ENCODE measurements at places on chromosomes 3 and 15.

- DNase-seq = no peak
These were observed 155.7 kb downstream of the LIPC start for GRCh38 chr15:58587486-58587885.

- no peak for DNase-seq
These were observed 158.0 kb downstream of the FBLN2 start for GRCh38 chr3:13706886-13707285.

DNA sequence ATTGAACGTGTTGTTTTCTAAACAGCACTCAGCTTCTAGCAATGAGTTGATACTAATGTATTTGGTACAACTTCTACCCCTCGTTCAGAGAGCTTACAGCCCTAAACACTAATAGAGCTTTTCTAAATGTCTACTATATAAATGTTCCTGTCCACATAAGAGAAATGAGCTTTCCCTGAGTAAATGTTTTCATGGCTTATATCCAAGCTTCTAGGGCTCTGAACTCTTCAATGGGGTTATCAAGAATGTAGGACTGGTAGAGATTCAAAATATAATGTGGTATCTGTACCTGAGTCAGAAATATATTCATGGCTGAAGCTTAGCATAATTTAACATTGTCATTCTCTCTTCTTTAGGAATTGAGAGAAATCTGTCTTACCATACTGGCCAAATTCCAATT, 73.4 kb downstream of the SERPINI1 start:
- DNase-seq = no peak

- DNase-seq = no peak
These were observed 41.1 kb upstream of the GNB5 start for GRCh38 chr15:52232327-52232726.

- DNase-seq = no peak
These were observed 618 bp downstream of the PARL start for GRCh38 chr3:183884097-183884426.

GRCh38 chr3:183503746-183504145, 51.8 kb downstream of the KLHL6 start:
- no peak for DNase-seq

DNA sequence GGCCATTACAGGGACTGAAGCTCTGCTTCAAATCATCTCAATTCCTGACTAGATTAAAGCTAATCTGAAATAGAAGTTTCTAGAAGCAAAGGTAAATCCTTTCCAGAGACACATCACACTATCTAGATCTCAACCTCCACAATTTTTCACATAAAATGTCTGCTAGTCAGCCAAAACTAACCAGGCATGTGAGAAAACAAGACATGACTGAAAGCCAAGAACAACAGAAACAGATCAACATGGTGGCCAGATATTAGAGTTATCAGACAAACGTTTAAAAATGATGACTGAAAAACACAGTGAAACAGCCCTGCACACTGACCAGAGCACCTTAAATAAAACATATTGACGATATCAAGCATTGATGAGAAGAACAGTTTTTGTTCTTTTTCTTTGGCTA, 59.1 kb downstream of the SUMF1 start:
- no peak for DNase-seq

GRCh38 chr3:57983734-57984518, 24.3 kb upstream of the FLNB start:
- peak; percentile 49 for DNase-seq

DNA sequence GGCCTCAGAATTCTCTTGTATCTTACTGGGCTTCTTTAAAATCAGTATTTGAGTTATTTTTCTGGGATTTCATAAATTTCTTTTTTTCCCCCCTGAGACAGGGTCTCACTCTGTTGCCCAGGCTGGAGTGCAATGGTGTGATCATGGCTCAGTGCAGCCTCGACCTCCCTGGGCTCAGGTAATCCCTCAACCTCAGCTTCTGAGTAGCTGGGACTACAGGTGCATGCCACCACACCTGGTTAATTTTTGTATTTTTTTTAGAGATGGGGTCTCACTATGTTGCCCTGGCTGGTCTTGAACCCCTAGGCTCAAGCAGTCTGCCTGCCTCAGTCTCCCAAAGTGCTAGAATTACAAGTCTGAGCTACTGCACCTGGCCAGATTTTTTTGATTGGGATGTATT, 43.5 kb downstream of the NCK1 start:
- DNase-seq = no peak

DNA sequence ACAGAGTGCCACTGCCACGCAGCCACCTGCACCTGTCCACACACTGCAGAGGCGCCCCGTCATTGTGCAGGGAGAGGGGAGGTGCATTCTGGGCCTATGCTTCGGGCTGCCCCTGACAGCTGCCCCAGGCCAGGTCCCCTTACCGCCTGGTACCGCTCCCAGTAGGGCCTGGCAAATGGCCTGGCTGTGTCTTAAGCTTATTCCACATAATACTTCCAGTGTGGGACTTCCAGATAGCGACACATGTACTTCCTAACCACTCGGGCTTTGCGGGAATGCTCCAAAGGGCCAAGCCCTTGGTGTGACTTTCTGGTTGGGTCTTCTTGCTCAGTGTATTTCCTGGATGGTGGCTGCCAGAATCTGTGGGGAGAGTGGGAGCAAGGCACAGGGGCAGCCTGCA, 254.3 kb upstream of the CHRNA7 start:
- no peak for DNase-seq

- DNase-seq = no peak
These were observed 99.5 kb upstream of the KCNMB2 start for GRCh38 chr3:178436773-178437172.

DNA sequence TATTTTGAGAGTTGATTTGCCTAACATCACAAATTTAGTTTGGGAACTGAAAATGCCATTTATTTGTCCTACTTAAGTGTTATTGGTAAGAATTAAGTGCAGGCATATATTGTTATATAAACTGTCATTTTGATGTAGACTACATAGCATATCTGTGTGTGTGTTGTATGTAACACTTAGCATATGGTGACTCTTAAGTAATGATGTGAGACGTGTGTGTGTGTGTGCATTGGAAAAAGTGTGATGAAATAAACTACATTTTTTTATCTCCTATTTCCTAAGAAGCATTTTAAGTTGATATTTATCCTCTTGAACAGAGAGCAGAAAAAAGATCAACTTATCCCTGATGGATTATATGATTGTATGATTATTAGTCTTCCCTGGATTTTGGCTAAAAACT, 588.2 kb upstream of the SUCLG2 start:
- DNase-seq = no peak

- DNase-seq = no peak
These were observed 465 bp downstream of the RUVBL1 start for GRCh38 chr3:128123156-128123537.

DNA sequence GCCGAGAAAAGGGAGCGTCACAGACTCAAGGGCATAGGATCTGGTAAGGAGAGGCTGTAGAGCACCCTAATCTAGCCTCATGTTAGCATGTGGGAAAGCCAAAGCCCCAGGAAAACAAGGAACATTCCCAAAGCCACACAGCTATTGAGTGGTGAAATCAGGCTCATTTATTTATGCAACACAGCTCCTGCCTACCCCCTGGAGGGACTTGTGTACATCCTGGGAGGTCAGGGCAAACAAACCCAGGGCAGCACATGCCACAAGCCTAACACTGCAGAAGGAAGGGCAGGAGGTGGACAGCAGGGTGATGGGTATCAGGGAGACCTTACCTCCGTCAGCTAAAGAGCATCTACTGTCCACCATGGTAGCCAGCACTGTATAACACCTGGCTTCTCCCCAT, 283.5 kb downstream of the RPLP1 start:
- DNase-seq = no peak

DNA sequence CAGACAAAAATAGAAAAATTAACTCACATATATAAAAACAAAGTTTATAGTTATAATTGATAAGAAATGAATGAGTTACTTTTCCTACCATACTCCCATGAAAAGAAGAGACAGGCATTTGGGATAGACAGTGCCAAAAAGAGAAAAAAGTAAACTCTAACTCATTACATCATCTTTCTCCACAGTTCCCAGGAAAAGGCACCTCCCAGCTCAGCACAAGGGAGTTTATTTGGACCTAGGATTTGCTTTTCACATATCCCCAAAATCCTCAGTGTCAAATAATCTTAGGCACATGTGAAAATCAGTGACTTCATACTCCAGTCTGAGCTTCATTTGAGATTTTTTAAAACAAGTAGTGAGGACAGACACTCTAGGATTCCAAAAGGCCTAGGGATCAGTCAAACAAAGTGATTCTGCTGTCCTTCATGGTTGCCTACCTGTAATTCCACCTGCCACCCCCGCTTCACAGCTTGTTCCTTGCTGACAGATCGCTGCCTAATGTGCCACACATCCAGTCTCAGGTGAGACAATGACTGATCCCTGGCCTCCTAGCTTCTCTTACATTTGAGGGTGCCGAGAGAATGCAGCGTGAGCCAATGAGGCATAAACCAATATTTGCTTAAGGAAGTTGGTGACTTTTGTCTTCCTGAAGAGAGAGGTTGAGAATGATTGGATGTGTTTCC, 573.7 kb downstream of the TBL1XR1 start:
- DNase-seq = no peak

GRCh38 chr15:55549305-55549704, 38.8 kb downstream of the PYGO1 start:
- no peak for DNase-seq

DNA sequence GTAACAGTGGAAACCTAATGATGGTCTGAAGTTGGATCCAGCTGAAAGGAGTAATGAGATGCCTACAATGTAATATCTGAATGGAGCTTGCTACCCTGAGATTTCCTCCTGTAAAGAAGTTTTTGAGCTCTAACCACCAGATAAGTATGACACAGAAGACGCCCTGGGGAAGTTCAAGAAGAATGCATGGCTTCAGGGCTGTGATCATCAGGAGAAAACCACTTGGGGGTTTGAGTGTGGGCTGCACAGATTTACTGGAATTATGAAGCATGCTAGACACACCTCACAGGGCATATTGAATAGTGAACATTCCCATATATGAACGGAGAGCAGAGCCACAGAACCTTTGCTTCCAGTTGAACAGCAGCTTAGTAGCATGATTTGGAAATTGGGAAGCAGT, 10.6 kb upstream of the CCDC80 start:
- DNase-seq = no peak

DNA sequence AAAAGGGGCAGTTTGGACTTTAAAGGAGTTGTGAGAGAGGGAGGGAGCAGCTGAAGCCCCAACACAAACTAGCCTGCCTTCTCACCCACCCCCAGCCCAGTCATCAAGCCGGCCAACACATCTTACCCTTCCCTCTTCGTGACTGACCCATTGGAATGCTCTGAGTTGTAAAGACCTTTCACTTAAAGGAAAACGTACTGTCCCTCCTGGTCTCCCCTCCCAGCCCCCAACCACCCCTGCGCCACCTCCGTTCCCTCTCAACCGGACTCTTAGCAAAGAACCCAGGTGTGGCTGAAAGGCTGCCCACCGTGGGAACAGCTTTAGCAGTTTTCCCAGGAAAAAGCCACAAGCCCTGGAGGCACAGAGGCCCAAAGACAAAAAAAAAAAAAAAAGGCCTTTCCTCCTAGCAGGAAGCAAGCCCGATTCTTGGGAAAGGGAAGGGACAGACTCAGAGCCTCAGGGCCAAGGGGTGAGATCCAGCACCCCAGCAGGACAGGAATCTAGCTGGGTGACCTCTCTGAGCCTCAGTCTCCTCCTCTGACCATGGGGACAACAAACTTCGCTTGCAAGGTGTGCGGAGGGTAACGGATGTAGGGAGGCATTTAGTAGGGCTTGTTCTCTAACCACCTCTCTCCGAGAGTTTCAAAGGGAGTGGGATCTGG, 2.4 kb downstream of the CYP11A1 start:
- no peak for DNase-seq

GRCh38 chr3:190686011-190686410, 172.1 kb downstream of the IL1RAP start:
- no peak for DNase-seq

GRCh38 chr15:59531066-59531675, 80.4 kb upstream of the GCNT3 start:
- no peak for DNase-seq

- DNase-seq = no peak
These were observed 2.8 kb downstream of the SEC62 start for GRCh38 chr3:169969174-169970095.

GRCh38 chr3:150146991-150147761, 176.5 kb upstream of the PFN2 start:
- no peak for DNase-seq

DNA sequence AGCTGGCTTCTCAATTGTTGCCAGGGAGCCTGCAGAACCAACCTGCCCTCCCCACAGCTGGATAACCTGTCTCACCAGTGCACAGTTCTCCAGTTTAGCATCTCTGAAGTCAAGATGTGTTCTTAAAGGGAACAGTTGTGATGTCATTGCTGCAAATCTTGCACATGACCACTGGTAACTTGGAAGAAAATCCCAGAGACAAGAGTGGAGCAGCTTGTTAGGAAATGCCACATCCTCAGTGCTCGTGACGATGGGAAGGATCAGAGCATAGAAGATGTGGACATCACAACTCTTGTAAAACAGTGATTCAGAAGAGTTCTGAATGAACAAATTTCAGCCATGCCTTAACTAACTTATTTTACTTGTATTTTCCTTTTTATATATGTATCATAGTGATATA, 36.1 kb upstream of the LIMD1 start:
- DNase-seq = no peak

- DNase-seq = no peak
These were observed 228.7 kb downstream of the SLCO3A1 start for GRCh38 chr15:92082006-92082843.

DNA sequence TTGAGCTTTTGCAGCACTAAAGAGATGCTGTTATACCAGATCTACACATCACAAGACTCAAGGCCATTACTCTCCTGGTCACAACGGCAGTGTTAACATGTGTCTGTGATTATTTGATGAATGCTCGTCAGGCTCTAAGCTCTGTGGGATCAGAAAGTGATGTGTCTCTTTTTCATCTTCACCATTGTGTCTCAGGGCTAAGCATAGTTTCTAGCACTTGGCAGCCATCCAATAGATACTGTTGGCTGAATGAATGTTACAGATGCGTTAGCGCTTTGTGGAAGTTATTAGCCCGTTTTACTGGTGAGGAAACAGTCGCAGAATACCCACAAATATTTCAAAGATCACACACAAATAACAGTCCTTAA, 1.2 kb upstream of the FAM81A start:
- no peak for DNase-seq

DNA sequence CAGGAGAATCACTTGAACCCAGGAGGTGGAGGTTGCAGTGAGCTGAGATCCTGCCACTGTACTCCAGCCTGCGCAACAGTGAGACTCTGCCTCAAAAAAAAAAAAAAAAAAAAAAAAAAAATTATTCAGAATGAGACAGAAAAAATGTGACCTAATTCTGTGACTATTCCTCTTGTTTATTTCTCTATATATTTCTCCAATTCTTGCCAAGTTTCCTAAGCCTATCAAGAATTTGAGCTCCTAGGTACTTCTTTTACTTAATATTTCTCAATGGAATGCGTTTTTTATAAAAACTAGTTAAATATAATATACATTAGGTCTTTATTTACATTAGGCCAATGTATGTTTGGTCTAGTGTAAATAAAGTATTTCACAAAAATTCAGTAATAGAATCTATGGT, 86.8 kb downstream of the NAALADL2 start:
- no peak for DNase-seq

GRCh38 chr15:72042865-72043264, 75.1 kb downstream of the MYO9A start:
- DNase-seq = no peak

Measured in activated naive CD4-positive, alpha-beta T cell treated with anti-CD3 and anti-CD28 coated beads, Interleukin-2, amount 50 U/mL, for 72 hours (primary cell).